Fibroblast of villous mesenchyme (primary cell): ENCODE measurements at places on chromosomes 6 and 20.

- peak; percentile 90 for DNase-seq
Observed at GRCh38 chr6:24743265-24743943, 24.4 kb upstream of the C6orf62 start.

DNA sequence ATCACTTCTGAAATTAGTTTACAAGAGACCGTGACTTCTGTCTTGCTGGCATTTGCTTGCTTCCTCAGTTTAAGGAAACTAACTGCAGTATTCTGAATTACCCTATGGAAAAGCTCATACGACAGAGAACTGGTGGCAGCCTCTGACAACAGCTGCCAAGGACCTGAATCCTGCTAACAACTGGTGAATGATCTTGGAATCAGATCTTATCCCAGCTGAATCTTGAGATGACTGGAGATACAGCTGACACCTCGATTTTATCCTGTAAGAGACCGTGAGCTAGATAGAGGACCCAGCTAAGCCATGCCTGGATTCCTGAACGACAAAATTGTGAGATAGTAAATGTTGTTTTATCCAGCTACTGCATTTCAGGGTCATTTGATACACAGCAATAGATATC lies 202.3 kb downstream of the OGFRL1 start:
- DNase-seq, result no peak

DNA sequence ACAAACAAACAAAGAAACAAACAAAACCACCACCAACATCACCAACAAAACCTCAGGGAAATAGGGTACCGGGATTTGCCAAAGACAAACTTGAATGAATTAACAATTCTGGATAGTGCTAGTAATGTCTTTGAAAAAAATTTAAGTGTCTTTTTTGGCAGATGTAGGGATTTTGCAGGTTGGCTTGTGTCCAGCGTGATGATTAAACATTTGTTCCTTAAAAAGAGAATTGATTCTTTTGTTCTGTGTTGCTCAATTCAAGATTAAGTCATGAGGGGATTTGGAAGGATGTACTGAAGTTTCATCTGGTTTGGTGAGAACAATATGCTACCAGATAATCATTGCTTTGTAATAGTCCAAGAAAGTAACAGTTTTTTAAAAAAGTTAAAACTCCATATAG lies 125.1 kb upstream of the HS3ST5 start:
- DNase-seq, result no peak

DNA sequence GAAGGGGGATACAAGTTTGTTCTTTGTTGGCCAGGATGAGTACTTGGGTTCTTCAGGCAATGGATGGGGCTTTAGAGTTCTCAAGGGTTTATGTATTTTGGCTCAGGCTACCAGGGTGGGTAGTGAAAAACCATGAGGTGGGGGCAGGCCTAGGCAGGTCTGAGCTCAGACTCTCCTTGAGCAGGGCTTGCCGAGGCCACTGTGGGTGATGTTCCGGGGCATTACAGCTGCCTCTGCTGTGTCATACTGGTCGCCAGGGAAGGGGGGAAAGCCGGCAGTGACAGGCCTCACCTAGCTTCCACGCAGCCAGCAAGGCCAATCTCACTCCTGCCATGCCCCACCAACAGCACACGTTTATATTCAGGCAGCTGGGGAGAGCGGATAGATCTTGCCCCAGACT lies 79.6 kb downstream of the BCKDHB start:
- no peak for DNase-seq

GRCh38 chr20:24458436-24458835 lies 11.0 kb upstream of the SYNDIG1 start:
- DNase-seq, result no peak

DNA sequence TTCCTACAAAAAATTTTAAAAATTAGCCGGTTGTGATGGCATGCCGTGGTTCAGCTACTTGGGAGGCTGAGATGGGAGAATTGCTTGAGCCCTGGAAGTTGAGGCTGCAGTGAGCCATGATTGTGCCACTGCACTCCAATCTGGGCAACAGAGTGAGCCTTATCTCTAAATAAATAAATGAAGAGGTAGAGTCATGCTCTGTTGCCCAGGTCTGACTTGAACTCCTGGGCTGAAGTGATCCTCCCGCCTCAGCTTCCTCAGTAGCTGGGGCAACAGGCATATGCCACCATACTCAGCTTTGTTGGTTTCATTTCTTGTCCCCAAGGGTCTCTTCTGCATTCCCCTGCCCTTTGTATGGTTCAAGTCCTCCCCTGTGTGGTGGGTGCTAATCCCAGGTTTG lies 17.0 kb downstream of the HSPA1B start:
- no peak for DNase-seq
